Mesothelial cell of epicardium (in vitro differentiated cells): ENCODE measurements at places on chromosomes 16 and 17. TPM values are rescaled to one million over a fixed set of nuclear protein-coding genes. Genes with fewer than 3 reads are reported as not detected.

Gene TEX19
- total RNA-seq, result 0.16 TPM in 1 of 3 replicates, not detected in the others

Gene ZNF207
- total RNA-seq, result 221 to 240 TPM (median 231 TPM) in 3 replicates

Gene GALK1
- total RNA-seq, result 28.0 to 32.1 TPM (median 30.4 TPM) in 3 replicates

Gene MYH1
- total RNA-seq, result not detected in 3 replicates

Gene TLCD2
- 8.6 to 9.2 TPM (median 8.7 TPM) in 3 replicates for total RNA-seq

DNA sequence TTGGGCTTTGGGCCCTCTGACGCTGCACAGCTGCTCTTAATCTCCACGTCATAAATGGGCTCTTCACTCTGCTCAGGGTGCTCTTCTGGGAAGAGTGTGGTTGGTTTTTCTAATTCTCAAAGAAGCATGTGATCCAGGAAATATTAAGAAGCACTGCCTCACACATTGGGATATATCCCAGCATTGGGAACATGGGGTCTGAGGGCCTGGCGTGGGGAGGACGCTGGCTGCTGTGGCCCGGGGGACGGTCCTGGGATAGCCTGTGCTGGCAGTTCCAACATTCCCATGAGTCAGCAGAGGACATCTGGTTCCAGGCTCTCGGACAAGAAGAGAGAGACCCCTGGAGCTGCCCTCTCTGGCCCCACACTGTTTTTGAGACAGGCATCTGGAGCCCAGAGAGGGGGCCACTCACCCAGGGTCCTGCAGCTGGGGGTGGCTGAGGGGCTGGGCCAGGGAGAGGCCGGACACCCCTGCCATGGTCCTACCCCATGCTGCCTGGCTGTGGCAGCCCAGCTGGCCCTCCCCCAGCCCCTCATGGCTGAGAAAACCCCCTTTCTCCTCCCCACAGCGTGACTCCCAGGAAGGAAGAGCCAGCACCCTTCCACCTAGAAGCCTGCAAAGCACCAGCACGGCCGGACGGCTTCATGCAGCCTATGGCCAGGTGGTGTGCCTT lies 58.8 kb downstream of the NT5M start:
- no peak for DNase-seq

- no peak for DNase-seq
Measured at GRCh38 chr16:11183951-11184350, 72.1 kb downstream of the SOCS1 start.

- DNase-seq, result no peak
Measured at GRCh38 chr17:76164331-76164730, 23.3 kb upstream of the FOXJ1 start.

DNA sequence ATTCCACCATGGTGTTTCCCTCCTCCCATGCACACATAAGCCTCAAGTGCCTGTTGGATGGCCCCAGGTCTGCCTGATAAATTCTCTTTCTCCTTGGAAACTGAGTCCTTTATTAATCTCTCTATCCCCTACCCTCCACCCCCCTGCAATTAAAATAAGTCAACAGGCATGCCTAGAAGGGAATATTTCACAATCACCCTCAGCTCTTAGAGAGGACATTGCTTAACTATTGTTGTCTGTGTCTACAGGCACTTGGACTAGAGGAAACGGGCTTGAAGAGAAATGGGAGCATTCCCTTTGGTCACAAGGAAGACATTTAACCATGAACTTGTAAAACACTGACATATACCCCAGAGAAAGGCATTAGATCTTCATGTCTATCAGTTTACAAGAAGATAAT lies 39.5 kb downstream of the RCVRN start:
- DNase-seq, result no peak

DNA sequence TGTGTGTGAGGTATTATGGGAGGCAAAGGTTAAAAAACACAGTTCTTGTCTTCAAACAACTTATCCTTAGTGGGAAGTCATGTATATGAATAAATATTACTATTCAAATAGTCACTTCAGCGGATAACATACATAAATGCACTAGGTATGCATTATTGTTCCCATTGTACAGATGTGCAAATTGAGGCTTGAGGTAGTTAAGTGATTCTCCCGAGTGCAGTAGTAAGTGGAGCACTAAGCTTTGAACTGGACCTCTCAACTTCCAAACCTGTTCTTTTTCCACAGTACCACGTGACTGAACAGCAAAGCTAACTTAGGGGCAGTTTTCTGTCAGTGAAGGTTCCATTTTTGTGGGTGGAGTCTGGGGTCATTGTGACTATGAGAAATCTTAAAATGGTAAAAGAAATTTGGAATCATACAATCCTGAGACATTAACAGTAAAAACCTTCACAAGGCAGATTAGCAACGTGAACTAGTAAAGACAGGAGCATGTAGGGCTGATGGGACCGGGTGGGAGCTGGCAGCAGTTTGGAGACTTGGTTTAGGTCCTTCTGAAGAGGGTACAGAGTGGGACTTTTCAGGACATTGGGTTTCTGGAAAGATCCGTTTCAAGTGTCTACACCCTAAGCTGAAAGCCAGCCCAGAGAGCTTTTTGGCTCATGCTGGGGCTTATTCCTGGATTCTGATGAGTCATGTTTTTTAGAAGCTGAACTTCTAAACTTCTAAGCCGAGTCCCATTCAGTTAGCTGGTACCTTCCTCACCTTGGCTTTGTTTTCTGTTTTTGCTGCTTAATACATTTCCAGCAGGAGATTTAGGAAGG lies 204.9 kb downstream of the PRKCA start:
- DNase-seq, result no peak

- no peak for DNase-seq
Measured at GRCh38 chr16:68902969-68903345, 59.6 kb downstream of the TANGO6 start.
